Fibroblast of skin of abdomen (primary cell): ENCODE measurements at places on chromosomes 2 and 18.

GRCh38 chr2:129908721-129909373, 70.6 kb upstream of the RAB6C start:
- no peak for DNase-seq

- DNase-seq, result peak; percentile 83
Measured at GRCh38 chr2:86054535-86055082, 51.1 kb downstream of the POLR1A start.

DNA sequence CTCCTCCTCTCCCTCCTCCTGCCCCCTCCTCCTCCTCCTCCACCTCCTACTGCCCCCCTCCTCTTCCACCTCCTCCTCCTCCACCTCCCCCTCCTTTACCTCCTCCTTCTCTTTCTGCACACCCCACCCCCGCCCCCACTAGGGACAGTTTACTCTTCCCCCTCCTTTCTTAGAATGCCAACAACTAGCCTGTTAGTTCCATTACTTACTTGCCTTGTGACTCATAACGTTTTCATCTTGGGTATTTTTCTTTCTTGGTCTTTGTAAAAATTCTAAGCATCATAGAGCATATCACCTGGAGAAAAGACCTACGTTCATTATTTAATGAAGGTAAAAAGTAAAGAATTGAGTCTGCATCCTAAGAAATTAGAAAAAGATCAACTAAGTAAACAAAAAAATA, 165.3 kb downstream of the NEDD4L start:
- peak; percentile 47 for DNase-seq

DNA sequence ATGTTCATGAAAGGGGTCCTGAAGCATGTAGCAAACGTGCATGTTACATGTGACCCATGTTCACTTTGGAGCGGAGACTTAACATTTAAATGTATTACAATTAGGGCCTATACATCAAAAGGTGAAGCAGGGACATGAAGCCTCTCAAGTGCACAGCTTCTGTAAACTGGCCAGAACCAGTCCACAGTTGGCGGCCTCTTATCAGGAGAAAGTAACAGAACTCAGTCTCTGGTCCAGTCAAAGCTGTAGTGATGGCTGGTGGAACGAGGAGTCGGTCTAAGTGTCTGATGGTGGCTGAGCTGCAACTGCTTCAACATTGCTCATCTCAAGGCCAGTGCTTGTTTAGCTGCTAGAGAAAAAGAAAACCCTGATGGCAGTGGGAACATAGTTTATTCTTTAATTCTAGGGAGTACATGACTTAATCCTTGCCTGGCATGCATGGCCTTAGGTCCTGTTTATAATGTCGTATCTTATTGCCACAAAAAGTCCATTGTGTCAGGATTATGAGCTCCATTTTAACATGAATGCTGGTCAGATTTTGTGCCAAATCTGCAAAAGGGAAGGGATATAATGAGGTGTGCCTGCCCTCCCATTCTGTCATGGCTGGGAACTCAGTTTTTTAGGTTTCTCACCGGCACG, 22.2 kb upstream of the YES1 start:
- DNase-seq, result no peak
